ENCODE measurements at places on chromosomes 1 and 21. TPM values are rescaled to one million over a fixed set of nuclear protein-coding genes. Genes with fewer than 3 reads are reported as not detected.

The NOS1AP gene
- total RNA-seq: 1.0 TPM

DNA sequence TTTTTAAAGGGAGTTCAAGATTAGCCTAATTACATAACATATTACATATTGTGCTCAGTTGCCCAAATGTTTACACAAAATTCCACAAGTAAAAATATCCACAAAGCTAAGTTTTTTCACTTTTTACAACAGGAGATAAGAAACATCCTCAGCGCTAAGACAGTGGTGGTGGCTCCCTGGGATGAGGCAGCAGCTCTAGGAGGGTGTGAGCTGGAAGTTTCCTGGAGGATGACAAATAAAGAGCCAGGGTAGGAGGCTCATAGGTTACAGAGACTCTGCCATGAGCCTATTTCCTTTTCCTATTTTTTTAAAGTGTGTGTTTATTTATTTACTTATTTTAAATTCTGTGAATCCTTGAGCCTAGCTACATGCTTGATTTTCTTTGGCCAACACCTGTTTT is 91.7 kb downstream of the COL24A1 start:
- no peak for DNase-seq

The CCDC181 gene
- 7.2 TPM for total RNA-seq

DNA sequence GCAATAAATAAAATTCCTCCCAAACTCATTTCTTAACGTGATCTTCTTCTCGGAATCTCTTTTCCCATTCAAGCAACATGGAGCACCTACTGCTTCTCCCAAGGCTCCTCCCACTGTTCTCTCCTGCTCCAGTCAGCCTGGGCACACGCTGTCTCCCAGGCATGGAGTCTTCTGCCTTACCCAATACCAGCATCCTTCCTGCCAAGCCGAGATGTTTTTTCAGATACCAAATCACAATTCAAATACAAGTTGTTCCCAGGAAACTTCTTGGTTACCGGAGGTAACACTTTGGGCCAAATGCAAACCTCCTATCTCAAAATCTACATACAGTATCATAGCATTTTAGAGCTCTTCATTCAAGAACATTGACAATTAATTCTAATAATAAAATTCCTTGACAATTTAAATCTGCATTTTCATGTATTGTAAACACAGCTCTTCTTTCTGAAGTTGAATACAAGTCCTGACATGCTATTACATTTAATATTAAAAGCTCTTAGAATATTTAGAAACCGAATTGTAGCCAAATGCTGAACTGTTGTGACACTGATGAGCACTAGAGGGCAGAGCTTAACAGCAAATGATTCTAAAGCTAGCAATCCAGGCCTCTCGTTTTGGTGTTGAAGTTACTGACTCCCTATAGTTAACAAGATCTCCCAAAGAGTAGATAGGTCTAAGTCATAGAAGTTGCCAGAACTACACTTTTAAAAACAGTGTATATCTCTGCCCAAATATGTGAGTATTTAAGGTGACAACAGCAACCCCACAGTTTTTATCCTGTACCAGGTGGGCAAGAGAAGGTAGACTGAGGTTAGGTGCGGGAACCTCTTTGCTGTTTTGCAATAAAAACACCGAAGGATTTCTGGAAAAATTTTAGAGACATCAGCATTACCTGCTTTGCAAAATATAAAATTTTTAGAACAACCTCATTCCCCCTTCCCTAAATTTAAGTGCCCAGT is 52.3 kb downstream of the BCAR3 start:
- no peak for DNase-seq

- no peak for DNase-seq
Observed at GRCh38 chr1:198651650-198652400, 13.0 kb downstream of the PTPRC start.

GRCh38 chr1:95023399-95024043 is 49.2 kb downstream of the ALG14 start:
- DNase-seq: no peak

The PLCH2 gene
- 0.24 TPM for total RNA-seq
